ENCODE measurements at places on chromosomes 2 and 18.

DNA sequence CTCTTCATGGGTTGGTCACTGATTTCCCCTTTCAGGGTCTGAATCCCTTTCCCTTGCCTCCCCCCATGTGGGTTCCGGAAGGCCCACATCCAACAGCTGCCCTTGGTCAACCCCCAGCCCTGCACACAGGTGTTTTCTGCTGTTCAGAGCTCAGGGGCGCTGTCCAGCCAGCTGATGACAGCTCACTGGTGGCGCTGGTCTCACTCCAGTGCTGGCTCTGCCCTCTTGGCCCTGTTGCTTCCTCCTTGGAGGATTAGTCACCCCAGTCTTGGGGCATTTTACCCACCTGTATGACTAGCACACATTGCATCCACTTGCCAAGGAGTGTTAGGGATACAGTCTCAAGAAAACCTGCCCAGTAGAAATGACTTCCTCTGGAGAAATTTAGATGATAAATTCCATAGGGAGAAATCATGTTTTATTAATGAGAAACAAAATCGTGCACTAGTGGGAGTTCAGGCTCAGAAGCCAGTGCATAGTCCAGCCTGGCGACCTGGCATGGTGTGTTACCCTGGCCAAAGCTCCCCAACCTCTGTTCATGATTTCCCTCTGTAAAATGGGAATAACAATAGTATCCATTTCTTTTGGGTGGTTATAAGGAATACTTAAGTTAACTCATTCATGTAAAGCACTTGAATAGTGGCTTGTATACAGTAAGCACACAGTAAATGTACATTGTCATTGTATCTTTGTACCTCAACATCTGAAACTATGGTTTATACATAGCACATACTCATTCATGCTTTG, 21.6 kb downstream of the CRIM1 start:
- DNase-seq: no peak

DNA sequence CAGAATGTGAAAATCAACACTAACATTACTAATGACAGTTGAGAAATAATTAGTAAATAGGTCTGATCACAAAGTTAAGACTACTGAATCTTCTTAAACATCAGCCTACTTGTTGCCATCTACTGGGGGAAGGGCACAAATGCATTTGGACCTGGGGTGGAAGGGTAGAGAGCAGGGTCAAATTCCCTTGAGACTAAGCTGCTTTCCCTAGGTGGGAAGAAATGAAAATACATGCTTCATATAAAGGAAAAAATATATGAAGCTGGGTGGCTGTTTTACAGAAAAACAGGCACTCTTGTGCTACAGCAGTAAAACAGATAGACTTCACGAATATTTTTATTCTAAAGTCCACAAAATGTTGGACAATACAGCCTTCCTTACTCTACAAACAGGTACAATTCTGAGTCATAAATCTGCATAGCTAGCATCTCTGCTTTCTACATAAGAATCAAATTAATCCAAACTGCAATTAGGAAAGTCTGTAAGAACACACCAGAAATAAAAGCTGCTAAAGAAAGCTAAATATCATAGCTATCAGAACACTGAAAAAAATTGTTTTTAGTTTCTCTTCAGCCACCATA, 10.9 kb downstream of the TRIP12 start:
- peak; percentile 45 for DNase-seq

DNA sequence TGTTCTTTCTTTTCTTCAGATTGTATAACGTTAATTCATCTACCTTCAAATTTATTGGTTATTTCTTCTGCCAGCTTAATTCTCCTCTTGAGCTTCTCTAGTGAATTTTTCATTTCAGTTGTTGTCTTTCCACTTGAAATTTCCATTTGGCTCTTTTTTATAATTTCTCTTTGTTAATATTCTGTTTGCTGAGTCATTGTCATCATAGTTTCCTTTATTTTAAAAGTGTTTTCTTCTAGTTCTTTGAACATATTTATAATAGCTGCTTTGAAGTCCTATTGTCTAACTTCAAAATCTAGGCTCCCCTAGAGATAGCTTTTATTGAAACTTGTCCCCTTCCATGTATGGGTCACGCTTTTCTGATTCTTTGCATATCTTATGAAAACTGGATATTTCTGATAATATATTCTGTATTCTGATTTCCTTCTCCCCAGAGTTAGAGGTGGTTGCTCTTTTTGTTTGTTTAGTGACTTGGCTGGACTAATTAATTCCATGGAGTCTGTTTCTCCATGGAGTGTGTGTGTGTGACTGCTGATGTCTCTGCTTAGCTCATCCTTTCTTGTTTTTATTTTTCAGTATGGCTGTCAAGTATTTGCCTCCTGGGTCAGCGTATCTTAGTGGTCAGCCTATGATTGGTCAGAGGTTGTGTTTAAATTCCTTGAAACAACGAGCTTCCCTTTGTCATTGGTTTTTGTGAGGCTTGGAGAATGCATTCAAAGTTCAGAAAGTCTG, 47.6 kb downstream of the DIS3L2 start:
- DNase-seq: no peak

- DNase-seq: no peak
Measured at GRCh38 chr2:391696-392095, 103.8 kb upstream of the ALKAL2 start.

- no peak for DNase-seq
Measured at GRCh38 chr18:58091099-58091611, 47.1 kb downstream of the NEDD4L start.

DNA sequence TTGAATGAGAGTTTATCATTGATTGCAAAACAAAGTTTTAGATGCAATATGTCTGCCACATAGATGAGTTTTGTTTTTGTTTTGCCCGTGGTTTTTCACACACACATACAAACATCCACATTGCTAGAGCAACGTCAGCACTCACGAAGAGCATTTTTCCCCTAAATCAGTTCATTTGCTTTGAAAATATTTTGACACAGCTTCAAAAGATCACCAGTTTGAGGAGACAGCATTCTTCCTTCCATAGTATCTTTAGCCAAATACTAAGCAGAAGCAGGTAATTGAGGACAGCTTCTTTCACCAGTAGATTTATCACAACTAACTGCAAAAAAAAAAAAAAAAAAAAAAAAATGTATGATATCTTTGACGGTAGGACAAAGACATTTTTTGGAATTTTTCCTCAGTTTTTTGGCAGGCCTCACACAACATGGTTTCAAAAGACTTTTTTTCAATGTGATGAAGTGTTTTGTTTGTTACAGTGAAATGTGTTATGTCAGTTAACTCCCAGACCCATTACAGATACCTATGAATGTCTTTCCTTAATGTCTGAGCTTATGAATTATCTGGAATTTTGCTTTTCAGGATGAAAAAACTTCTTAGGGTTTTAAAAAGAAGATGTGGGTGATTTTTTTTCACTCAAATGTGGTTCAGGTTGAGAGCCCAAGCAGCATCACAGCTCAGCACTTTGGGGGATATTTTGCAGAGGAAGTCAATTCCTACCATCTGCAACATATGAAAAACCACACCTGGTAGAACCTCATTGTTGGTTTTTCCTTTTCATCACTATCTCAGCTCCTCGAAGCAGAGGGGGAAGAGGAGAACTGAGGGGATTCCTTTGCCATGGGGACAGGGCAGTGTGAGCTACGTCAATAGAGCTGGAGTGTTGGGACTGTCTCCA, 31.6 kb downstream of the AOX1 start:
- no peak for DNase-seq

DNA sequence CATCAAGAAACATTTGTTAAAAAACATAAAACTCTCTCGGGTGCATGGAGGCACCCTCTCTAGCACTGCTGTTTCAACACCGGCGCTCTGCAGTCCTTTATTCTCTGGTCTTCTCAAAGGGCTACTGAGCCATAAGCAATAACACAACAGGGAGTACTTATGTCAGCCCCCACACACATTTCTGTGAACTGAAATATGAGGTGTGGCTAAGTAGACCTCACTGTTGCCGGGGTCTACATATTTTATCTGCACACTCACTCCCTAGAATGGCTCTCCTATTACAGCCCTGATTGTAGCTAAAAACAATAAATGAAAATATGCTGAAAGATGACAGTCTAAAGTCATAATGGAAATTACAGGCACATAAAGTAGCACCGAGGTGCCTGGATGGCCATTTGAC, 235.1 kb downstream of the GRB14 start:
- DNase-seq: no peak

GRCh38 chr18:13377496-13377895, 158.9 kb downstream of the LDLRAD4 start:
- peak; percentile 46 for DNase-seq

- no peak for DNase-seq
Measured at GRCh38 chr2:182652326-182652725, 63.7 kb upstream of the DNAJC10 start.

- DNase-seq: no peak
Measured at GRCh38 chr2:238582159-238582558, 155.4 kb downstream of the ASB1 start.

GRCh38 chr2:236659758-236660150, 90.1 kb downstream of the ACKR3 start:
- no peak for DNase-seq

DNA sequence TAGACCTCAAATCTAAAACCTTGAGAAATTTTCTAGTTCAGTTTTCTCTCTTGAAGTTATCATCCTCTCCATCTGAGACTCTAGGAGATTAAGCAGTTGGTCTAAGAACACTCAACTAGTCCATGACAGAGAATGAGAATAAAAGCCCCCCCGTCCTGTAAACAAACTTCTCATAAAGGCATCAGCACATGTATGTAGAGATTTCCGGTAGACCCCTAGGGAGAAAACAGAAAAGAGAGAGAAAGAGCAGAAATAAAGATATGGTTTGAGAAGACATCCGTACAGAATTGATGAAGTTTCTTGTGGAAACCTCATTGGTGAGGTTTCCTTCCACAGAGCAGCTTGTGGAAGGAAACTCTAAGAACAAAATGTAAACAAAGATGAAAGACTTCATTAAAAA, 3.2 kb upstream of the GPR155 start:
- DNase-seq: peak; percentile 9

DNA sequence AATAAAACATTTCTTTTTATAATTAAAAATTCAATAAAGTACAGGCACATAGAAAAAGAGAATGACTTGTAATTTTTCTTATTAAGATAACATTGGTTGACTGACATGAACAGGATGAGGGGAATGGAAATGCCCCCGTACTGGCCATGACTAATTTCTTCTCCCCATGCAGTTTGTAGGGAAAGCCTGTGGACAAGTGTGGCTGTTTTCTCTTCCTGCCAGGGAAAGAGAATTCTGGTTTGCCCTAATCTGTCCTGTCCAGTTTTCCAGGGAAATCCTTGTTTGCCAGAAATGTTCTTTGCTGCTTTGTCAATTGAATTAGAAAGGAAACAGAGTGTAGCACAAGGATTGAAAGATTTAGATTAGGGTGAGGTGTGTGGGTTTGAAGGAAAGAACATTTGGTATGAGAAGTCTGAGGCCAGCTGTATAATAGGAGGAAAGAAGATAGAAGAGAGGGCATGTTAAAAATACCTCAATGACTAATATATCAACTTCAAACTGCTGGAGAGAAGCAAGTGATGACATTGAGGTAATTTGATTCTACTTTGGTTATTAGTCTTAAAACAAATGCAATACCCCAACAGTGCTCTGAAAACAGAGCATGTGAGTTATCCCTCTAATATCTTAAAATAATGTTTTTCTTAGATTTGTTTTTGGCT, 593.9 kb upstream of the ZNF804A start:
- DNase-seq: no peak

GRCh38 chr2:112184121-112184520, 45.9 kb downstream of the FBLN7 start:
- DNase-seq: no peak
